Stimulated activated CD4-positive, alpha-beta T cell treated with anti-CD3 and anti-CD28 coated beads, Interleukin-4, amount 100 ng/mL, for 4 hours (primary cell): ENCODE measurements at places on chromosomes 2 and 18.

DNA sequence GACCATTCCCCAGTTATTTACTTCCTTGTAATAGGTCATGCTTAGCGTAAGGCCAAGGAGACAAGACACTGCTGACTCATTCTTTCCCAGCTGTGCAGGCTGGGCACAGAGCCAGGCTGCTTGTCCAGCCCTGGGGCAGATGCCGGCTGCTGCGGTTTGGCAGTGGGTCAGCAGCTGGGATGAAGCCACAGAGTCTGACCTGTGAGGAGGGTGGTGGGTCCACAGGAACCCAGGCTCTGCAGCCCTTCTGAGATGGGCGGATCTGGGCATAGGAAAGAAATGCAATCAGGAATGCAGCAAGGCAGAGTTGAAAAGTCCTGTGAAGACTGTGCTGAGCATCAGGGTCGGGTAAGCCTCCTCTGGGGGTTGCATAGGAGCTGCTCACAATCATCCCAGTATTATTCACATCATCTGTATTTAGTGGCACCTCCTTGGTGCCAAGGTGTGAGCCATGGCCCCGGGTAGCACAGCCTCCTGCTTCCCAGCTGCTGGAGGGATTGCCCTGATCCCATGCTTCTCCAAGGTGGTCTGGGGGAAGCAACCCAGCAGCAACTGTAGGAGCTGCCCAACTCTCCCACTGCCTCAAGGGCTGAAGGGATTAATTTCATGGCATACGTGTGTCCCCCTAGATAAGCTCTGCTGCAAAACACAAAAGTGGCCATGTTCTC is 139.0 kb downstream of the DDX1 start:
- no peak for DNase-seq

DNA sequence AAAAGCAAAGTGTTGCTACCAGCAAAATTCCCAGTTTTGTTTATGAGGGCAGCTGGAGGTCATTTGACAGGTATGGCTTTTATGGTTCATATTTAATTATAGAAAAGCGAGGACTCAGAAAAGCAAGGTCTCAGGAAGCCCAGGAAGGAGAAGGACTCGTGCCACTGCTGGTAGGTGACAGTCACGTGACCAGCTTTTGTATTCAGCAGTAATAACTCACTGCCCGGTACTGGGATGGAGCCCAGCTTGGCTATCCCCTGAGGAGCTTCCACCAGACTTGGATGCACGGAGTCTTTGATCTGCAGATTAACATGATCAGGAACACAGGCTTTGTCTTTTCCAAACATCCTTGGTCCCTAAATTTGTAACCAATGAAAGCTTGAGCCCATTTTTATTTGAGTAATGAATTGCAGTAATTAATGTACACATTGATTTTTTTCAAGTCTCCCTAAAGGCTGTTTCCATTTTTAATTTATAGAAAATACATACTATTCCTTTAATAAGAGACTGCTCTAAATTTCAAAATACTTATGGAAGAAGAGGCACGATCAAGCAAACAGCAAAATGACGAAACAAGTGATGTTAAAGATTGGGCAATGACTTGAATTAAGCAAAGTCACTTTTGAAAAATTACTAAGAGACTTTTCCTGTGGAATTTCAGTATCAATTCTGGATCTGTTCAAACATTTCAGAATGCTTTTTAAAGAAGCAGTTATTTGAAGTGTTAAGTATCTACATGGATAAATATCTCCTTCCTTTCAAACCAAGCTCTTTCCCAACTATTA is 251.7 kb upstream of the HNRNPA3 start:
- no peak for DNase-seq

DNA sequence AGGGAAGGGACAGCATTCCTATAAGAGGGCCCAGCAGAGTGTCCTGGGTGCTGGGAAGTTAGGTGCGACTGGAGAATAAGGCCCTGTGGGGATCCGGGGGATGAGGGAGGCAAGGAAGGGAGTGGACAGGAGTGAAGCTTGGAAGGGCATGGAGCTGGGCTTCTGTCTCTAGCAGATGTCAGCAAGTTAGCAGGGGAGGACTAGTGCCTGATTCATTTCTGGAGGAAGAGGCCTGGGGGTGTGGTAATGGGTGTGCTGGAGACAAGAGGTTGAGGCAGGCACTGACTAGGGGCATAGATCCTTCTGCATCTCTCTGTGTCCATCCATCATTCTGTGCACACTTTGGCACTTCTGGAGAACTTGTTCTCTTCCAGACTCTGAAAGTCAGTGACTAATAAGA is 134.7 kb downstream of the ACOXL start:
- DNase-seq, result no peak

DNA sequence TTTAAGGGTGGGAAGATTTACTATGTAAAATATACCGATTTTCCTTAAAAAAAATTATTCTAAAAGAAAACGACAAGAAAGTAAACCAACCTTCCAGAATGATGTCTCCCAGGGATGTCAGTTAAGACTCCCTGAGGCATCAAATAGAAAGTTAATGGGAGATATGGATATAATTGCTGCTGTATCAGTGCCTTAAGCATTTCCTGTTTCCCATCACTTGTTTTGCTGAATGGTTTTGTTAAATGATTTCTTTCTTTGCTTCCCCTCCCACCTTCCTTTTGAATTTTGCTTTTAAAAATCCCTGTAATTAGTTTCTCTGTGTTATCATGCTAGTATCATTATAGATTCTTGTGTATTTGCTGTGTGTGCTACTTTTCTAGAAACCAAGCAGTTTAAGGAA is 154.3 kb upstream of the CWC22 start:
- no peak for DNase-seq

GRCh38 chr2:216802516-216803215 is 57.2 kb downstream of the TNP1 start:
- no peak for DNase-seq

DNA sequence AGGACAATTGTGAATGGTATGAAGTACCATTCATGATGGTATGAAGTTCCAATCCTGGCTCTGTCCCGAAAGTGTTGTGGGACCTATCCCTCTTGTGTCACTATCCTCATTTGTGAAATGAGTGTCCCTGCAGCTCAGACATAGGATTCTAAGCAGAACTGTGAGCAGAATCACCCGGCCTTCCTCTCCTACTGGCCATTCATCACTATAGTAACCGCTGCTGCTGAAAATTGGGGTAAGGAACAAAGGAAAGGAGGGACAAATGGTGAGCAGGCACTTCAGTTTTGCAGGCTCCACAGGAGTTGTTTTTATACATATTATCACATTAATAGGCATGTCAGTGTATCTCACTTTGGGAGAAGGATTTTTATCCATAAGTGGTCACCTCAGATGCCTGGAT is 27.4 kb downstream of the SMYD1 start:
- DNase-seq, result no peak

GRCh38 chr2:160408959-160409291 is 84.7 kb downstream of the RBMS1 start:
- no peak for DNase-seq

DNA sequence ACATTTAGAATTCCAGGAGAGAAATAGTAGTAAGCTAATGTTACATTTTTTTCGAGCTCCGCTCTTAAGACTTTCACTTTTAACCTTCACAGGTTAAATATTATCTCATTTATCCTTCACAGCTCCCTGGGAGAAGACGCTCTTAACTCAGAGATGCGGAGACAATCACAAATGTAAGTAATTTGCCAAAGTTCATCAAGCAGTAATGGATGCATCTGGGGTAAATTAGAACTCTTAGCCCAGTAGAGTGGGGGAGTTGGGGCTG is 168.5 kb downstream of the SPP2 start:
- DNase-seq, result no peak

DNA sequence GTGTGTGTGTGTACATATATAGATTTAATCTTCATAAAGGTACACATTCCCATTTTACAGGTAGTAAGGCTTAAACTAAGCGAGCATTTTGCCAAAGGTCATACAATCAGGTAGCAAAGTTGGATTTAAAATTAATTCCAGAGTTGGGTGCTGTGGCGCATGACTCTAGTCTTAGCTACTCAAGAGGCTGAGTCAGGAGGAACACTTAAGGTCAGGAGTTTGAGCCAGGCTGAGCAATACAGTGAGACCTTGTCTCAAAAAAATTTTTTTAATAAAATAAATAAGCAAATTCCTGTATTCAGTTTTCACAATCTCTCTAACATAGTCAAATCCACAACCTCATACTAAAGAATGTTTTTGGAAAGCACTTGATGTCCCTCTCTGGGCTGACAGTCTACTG is 111.5 kb upstream of the LDLRAD4 start:
- no peak for DNase-seq

- DNase-seq, result no peak
These were observed 1004.9 kb upstream of the ZEB2 start for GRCh38 chr2:145524836-145525235.

GRCh38 chr2:65164426-65164891 is 34.6 kb upstream of the RAB1A start:
- no peak for DNase-seq

- DNase-seq, result no peak
These were observed 181.7 kb upstream of the TPO start for GRCh38 chr2:1231466-1232063.

DNA sequence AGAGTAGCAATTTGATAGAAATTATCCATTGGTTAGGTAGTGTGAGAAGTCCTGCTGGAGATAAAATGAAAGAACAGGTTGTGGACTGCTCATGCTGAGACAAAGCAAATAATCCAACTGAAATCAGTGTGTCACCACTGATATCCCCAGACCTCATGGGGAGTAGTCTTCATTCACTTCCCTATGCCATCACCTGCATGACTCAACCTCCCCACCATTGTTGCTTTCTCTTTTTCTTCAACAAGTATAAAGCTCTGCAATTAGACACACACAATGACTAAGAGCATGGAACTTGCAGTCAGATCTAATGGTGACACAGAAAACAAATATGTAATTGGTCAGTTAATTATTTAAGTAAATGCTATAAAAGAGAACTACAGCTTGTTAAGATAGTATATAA is 475.3 kb downstream of the RIT2 start:
- no peak for DNase-seq

GRCh38 chr2:56132138-56132537 is 51.7 kb upstream of the CCDC85A start:
- DNase-seq, result no peak

- DNase-seq, result no peak
These were observed 26.5 kb downstream of the MSTN start for GRCh38 chr2:190036071-190036470.

- DNase-seq, result no peak
These were observed 11.0 kb upstream of the DCDC2C start for GRCh38 chr2:3692375-3692774.
